ENCODE measurements at places on chromosomes 4 and X.

DNA sequence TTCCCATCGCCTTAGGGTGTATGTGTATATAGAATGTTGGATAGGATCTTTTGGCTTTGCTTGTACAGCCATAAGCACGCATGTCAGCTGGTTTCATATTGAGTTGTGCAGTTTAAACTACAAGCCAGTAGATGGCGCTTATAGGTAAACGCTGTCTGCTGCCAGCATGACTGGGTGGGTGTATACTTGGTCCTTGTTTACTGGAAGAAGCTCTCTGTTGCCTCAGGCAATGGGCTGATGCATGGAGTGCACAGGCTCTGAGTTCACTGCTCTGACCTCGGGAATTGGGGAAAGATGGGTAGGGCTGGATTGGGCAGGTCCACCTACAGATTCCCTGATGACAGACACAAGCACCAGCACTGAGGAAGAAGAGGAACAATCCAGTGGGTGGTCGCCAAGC, 831.5 kb downstream of the STIM2 start:
- DNase-seq: peak; percentile 68

GRCh38 chrX:151754047-151754429, 19.5 kb downstream of the CNGA2 start:
- DNase-seq: peak; percentile 79

GRCh38 chr4:142077048-142077447, 440.7 kb downstream of the IL15 start:
- no peak for DNase-seq

DNA sequence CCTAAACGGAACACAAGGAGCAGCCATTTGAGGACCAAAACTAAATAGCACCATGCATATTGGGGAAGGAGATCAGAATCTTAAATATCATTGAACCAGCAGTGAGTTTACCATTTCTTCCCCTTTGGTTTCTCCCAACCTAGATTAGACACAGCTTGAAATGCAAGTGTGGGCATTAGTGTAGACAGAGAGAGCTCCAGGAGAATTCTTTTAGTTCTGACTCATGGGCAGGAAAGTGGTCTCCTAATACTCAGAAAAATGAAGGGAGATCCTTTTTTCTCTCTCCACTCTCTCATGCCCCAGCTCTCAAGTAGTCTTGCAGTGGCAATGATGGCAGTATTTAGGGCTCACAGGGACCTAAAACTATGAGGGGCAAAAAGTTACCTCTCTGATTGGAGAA, 567.9 kb downstream of the INPP4B start:
- DNase-seq: no peak

- no peak for DNase-seq
These were observed 104.9 kb downstream of the ARHGAP10 start for GRCh38 chr4:147836807-147837206.

GRCh38 chr4:145679991-145680455, at the start of gene C4orf51:
Gene C4orf51, plus strand, starts transcription at chr4:145680146. Its CDS starts 58 bp downstream, at chr4:145680204.
- DNase-seq: peak; percentile 73

DNA sequence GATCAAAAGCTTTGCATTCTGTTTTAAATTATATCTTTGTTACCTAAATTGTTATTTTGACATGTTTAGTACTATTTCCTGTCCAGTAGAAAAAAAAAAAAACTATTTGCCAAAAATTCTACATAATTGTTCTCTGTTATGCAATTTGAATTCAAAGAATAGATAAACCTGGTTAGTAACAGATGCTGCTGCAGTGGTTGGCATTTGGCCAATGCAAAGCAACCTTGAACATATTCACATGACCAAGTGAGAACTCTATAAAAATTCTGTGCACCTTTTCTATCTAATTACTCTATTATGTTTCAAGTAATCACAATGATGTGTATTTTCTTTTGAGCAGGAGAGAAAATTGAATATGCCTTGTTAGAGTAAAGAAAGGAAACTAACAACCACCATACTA, 1473.4 kb downstream of the RPA4 start:
- no peak for DNase-seq

DNA sequence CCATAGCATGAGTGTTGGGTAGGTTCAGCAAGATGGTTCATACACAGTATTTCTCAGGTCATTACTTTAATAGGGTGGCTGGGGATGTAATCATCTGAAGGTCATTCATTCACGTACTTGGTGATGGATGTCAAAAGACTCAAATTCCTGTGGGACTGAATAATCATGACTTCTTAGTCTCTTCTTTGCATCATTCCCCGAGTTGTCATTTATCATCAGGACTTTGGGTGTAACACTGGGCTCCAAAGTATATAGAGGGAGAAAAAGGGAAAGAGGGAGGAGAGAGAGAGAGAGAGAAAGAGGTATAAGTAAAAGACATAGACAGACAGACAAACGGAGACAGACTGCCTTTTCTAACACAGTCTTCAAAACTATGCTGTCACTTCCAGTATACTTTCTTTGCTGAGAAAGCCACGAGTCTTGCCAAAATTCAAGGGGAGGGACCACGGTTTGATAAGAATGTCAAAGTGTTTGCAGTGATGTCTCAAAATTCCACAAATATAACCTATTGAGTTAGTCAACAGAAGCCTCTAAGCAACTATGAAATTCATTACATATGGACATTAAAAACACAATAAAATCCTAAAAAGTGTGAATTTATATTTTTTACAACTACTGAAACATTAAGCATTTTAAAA, 55.9 kb downstream of the UGT2A3 start:
- DNase-seq: no peak

- DNase-seq: peak; percentile 90
These were observed 44.8 kb downstream of the GAB1 start for GRCh38 chr4:143381189-143382118.

- DNase-seq: no peak
These were observed 13.6 kb upstream of the AFP start for GRCh38 chr4:73422458-73422752.

DNA sequence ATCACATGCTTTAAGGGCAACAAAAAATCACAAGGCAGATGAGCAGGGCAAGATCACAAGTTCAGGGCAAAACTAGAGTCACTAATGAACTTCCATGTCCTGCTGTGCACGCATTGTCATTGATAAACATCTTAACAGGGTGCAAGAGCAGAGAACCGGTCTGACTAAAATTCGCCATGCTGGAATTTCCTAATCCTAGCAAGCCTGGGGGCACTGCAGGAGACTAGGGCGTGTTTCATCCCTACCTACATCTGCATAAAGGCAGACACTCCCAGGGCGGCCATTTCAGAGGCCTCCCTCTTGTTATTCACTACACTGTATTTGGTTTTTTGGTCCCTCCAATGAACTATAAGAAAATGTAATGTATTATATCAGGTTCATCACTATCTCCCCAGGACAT, 203.6 kb downstream of the ARHGEF9 start:
- no peak for DNase-seq

GRCh38 chrX:17616936-17617335, 120.4 kb upstream of the SCML1 start:
- no peak for DNase-seq

- no peak for DNase-seq
These were observed 95.1 kb downstream of the TSPAN7 start for GRCh38 chrX:38656350-38656915.

DNA sequence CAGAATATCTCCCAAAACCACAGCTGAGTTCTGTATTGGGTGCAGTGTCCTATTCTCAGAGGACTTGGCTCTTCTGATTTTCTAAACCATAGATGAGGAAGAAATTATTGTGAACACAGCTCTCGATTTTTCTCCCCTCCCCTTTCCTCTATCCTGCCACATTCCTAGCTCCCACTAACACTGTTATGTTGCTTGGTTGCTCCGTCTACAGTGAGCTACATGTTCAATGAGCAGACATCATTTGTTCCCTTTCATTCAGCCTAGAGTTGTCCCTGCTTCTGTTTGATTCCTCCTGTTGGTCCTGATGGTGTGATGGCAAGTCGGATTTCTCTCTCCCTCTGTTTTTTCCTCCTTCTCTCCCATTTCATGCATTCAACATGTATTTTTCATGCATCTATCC, 65.9 kb downstream of the DIPK2B start:
- no peak for DNase-seq

DNA sequence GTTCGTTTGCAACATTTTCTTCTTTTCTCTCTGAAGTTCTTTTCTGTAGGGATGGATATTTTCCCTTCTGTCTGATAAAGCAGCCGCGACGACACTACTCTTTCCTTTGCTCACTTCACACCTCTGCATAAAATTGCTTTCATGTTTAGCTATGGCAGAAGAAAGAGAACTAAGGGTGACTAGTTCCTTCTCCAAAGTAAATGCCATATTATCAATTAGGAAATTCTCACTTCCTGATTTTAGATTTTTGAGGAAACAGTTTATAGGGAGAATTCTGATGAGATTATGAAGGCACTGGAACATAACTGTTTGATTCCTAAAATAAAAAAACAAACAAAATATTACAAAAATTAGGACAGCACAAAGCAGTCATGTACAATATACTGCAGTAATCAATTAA, 29.2 kb downstream of the FANCB start:
- DNase-seq: no peak

- no peak for DNase-seq
These were observed 28.4 kb upstream of the UVSSA start for GRCh38 chr4:1318488-1319213.

- peak; percentile 8 for DNase-seq
These were observed 118.1 kb downstream of the ENPP6 start for GRCh38 chr4:184099535-184099966.

GRCh38 chrX:1327651-1328304, 8.8 kb upstream of the IL3RA start:
- DNase-seq: no peak

DNA sequence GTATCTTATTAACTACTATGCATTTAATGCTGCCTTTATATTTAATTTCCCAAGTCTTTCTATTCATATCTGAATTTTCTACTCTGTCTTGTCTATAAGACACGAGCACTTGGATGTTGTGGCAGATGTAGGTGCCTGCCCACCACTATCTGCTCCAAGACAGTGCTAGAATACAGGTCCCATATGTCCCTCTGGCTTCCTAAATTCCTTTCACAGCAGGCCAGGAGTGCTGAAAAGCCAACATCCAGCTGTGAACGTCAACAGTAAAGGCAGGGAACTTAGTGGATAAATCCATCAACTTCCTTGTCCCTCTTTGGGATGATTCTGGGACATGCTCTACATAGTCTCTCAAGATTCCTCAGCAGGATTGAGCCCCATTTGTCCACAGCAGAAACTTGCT, 245.1 kb upstream of the ETNPPL start:
- DNase-seq: no peak

DNA sequence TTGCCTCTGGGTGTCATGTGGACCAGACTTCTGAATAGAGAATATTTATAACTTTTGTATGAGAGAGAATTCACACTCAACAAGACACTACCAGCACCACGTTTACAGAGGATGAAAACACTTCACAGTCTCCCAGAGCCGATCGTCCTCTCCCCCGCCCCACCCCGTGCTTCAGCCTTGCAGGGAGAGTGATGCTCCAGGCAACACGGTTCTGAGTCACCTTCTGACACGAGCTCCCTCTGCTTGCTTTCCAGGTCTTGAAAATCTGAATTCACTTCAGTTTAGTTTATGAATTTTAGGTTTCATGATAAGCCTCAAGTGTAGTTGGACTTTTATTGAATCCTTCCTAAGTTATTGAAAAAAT, 59.8 kb downstream of the CPLX1 start:
- DNase-seq: peak; percentile 71

GRCh38 chr4:169975131-169975837, 50.9 kb downstream of the MFAP3L start:
- no peak for DNase-seq

DNA sequence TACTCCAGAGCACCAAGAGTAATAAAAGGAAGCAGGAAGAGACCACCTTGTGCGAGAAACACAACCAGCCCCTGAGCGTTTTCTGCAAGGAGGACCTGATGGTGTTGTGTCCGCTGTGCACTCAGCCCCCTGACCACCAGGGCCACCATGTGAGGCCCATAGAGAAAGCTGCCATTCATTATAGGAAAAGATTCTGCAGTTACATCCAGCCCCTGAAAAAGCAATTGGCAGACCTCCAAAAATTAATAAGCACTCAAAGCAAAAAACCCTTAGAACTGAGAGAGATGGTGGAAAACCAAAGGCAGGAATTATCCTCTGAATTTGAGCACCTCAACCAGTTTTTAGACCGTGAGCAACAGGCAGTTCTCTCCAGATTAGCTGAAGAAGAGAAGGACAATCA, 5.7 kb downstream of the TRIM75 start:
- no peak for DNase-seq

DNA sequence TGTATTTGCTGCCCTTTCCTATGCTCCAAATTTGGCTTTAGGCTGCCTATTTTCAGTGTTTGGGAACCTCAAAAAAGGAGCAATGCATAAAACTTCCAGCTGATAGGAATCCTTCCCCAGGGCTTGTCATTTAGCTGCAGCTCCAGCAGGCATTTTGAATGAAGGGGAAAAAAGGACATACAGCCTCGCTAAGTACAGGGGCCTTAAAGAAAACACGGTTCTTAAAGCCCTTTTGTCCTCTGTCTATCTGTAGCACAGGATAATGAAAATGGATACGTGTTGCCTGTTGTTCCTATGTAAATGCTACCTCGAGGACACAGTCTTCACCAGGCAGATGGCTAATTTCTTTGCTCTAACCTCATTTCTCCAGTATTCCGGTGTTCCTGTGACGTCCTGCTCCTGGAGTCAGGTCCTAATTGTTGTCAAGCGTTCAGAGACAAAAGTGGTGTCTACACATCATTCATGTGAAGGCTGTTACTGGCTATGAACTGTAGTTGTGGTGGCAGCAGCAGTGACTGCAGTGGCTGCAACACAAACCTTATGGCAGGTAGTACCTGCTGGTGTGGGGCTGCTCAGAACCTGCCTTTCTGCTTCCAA, 117.4 kb downstream of the MGST2 start:
- no peak for DNase-seq

GRCh38 chr4:121189326-121190215, 25.4 kb upstream of the TNIP3 start:
- no peak for DNase-seq

DNA sequence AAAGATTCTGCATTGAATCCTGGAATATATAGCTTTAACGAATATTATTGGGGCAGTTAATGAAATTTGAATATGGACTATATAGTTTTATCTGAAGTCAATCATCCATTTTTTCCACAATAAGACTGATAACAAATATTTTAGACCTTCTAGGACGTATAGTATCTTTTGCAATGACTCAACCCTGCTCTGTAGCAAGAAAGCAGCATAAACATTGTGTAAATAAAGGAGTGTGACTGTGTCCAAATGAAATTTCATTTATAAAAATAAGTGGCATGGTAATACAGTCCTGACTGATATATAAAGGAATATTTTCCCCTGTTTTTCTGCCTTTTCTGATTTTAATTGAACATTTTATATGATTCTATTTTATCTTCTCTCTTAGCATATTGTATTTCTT, 947.7 kb upstream of the SLIT2 start:
- peak; percentile 9 for DNase-seq

- no peak for DNase-seq
These were observed 698.6 kb downstream of the SH3BGRL start for GRCh38 chrX:81900522-81900921.

Measured in fibroblast of mammary gland (primary cell).